NCI-H146 (cell line): ENCODE measurements at places on chromosomes 16 and 17.
A peak's percentile ranks its signal among the peaks of the same experiment; 100 is the strongest.

GRCh38 chr16:54342966-54343365, 56.4 kb upstream of the IRX3 start:
- DNase-seq, result no peak

DNA sequence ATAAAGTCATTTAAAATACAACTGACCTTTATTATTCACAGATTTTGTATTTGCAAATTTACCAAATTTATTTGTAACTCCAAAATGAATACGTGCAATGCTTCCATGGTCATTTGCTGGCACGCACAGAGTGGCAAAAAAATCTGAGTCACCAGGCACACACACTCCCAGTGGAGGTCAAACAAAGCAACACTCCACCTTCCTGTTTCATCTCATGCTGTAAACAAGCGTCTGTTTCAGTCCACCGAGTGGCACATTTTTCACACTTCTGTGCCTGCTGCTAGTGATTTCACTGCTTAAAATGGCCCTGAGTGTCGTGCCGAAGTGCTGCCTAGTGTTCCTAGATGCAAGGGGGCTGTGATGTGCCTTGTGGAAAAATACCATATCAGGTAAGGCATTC, 17.8 kb upstream of the ITGAE start:
- DNase-seq, result no peak

- no peak for DNase-seq
Observed at GRCh38 chr17:54899201-54899600, 1.5 kb upstream of the TOM1L1 start.

GRCh38 chr17:48439110-48439850, 9.3 kb upstream of the SKAP1 start:
- DNase-seq, result no peak

- DNase-seq, result no peak
Observed at GRCh38 chr17:45871718-45872117, 22.6 kb upstream of the MAPT start.

DNA sequence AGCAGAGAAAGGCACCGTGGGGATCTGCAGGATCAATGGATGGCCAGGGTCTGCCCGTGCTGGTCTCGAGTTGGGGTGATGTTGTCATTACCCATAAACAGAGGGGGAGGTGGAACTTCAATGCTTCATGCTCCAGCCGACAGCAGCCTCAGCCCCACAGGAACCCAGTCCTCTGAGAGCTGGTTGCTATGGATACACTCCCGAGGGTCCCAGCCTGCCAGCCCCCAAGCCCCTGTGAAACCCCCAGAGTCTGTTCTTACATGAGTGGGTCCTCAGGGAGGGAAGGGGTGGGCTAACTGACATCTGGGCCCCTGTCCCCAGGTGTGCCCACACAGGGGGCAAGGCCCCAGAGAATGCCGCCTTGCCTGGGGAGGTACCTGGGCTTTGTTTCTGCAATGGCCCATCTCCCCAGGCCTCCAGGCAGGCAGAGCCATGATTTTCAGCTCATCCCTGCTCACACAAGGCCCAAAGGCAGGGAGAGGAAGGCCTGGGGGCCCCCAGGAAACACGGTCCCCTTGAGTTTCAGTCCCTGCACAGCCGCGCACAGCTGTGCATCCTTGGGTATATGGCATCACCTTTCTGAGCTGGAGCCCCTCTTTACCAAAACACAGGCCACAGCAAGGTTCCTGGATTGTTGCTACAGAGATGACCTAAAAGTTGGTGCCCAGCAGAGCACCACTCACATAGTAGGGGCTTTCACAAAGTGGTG, 223.7 kb downstream of the ZNF423 start:
- DNase-seq, result no peak

DNA sequence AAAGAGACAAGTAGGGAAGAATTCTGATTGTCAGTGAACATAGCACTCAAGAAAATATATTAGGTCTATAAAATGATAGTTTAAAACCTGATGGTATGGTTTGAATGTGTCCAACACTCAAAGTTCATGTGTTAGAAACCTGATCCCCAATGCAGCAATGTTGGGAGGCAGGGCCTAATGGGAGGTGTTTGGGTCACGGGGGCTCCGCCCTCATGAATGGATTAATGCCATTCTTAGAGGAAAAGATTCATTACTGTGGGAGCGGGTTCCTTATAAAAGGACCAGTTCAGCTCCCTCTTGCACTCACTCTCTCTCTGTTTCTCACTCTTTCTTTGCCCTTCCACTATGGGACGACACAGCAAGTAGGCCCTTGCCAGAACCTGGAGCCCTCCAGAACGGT, 41.5 kb upstream of the SLC47A1 start:
- no peak for DNase-seq

GRCh38 chr16:58040945-58041627, 15.5 kb downstream of the MMP15 start:
- DNase-seq, result no peak

- no peak for DNase-seq
Observed at GRCh38 chr17:80294210-80294609, 33.6 kb downstream of the RNF213 start.

GRCh38 chr16:14077918-14078317, 6.8 kb downstream of the MRTFB start:
- DNase-seq, result no peak

DNA sequence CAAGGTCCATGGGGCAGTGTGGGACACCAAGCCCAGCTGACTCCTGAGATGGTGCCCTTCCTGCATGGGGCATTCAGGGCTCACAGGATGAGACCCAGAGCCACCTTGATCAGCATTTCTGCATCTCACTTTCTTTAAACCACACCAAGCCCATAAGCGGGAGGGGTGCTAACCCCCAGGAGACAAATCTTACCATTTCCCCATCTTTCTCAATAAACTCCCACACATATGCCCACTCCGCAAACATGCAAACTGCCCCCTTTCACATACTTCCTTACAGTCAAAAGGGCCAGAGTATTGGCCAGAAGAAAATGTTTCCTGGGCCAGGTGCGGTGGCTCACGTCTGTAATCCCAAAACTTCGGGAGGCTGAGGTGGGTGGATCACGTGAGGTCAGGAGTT, 3.7 kb upstream of the SLC39A11 start:
- DNase-seq, result no peak

DNA sequence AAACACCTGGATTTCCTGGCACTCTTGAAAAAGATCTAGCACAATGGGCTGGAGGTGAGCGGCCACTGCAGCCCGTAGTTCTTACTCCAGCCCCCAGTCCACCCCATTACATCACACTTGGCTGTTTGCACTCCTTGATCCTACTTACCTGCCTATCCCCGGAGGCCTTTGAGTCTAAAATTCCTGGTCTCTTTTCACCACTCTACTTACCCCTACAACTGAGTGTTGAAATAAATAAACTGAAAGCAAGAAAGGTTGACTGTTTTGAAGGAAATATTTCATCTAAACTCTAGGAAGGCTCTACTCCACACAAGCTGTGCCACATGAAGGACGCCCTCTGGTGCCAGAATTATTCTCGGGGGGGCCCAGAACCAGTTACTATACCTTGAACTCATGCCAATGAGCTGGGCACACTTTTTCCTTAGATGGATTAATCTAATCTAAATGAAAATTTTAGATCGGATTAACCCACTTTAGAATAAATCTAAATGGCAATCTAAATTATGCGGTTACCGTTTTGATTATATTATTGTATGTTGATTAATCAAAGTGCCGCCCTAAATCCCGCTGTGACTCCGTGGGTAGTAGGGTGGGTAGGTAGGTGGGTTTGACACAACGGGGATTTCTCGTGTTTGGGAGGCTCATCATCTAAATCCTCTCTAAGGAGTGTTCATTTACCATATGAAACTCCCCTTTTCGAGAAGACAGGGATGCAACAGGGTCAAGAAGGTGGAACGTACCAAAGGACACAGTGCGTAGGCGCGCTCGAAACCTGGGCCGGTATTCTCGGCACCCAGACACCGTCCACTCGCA, 651 bp upstream of the EIF1 start:
- DNase-seq, result peak; percentile 58

- no peak for DNase-seq
Observed at GRCh38 chr16:27432558-27432957, 30.6 kb downstream of the IL21R start.

GRCh38 chr17:63364944-63365343, 81.2 kb downstream of the CYB561 start:
- DNase-seq, result no peak

GRCh38 chr16:4032768-4033167, 83.5 kb downstream of the ADCY9 start:
- DNase-seq, result peak; percentile 64

- DNase-seq, result no peak
Observed at GRCh38 chr17:9232591-9233270, 211.4 kb downstream of the NTN1 start.

GRCh38 chr17:31488982-31489294, 97.5 kb downstream of the RAB11FIP4 start:
- no peak for DNase-seq

DNA sequence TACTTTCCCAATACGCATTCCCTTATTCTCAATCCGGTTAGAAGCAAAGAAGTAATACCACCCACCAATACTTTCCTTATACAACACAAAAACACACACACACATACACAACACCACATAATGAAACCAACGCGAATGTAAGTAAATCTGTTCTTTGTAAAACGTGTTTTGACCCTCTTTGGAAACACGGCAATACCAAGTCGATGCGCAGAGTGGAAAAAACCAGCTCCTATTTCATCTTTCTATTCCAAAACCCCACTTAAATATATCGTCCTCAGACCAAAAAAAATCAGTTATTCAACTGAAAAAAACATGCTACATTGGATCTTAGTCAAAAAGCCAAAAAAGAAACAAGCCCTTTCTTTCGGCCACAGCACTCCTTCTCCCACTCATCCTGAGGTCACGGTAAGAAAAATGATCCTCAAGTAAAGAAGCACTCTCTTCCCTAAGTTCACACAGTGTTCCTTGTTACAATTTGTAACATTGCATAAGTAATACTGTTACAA, 31.0 kb upstream of the ARL4D start:
- peak; percentile 80 for DNase-seq

DNA sequence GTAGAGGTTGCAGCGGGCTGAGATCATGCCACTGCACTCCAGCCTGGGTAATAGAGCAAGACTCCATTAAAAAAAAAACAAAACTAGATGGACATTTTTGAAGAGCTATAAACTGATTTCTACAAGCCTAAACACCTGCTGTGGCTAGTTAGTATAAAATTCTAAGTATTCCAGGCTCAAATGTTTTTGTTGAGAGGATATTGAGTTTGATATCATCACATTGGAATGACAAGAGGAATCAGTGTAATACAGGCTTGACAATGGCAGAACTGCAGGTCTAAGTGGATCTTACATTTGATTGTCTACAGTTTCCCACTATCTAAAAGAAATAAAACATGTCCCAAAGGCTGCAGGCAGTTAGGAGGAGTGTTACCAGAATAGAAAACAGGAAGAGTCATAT, 23.9 kb upstream of the DLX3 start:
- no peak for DNase-seq

DNA sequence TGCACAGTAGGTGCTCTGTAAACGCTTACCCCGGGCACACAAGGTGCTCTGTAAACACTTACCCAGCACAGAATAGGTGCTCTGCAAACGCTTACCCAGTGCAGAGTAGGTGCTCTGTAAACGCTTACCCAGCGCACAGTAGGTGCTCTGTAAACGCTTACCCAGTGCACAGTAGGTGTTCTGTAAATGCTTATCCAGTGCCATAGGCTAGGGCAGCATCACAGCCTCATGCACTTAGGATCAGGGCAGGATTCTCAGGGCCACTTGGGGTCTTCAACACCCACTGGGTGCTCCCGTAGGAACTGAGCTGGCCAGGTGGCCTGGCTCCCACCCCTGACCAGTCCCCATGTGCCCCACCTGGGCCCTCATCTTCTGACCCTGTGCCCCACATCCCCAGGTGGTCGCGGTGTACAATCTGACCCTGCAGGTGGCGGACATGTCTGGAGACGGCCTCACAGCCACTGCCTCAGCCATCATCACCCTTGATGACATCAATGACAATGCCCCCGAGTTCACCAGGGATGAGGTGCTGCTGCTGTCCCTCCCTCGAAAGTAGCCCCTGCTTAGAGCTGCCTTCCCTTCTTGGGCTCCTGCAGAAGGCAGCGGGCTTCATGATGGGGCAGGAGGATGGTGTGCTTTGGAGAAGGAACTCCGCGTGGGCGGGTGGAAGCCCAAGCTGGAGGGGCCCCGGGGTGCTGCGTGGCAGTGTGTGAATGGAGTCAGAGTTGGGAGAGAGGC, 13.1 kb downstream of the SLC22A31 start:
- DNase-seq, result peak; percentile 42

- DNase-seq, result no peak
Observed at GRCh38 chr16:87324411-87325275, 7.5 kb upstream of the C16orf95 start.

- DNase-seq, result no peak
Observed at GRCh38 chr17:1552932-1553331, 9.7 kb downstream of the PITPNA start.

GRCh38 chr16:6377956-6378355, 954.7 kb upstream of the RBFOX1 start:
- DNase-seq, result no peak

- no peak for DNase-seq
Observed at GRCh38 chr17:69954241-69954925, 120.6 kb upstream of the KCNJ16 start.

DNA sequence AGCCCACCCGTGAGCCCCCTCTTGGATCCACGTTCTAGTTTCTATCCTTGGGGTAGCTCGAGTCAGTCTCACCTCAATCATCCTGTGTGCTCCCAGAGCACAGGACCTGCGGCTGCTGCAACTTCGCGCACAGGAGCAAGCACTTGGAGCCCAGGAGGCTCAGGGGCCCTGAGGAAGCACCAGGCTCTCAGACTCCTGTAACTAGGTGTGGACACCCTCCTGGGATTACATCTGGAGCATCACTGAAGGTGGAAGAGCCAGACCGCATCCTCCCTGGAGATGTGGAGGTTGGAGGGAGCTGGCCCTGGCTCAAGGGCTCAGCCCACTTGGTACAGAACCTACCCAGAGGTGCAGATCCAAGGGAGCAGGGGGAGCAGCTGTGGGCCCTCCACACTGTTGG, 2.7 kb downstream of the HBQ1 start:
- DNase-seq, result no peak

DNA sequence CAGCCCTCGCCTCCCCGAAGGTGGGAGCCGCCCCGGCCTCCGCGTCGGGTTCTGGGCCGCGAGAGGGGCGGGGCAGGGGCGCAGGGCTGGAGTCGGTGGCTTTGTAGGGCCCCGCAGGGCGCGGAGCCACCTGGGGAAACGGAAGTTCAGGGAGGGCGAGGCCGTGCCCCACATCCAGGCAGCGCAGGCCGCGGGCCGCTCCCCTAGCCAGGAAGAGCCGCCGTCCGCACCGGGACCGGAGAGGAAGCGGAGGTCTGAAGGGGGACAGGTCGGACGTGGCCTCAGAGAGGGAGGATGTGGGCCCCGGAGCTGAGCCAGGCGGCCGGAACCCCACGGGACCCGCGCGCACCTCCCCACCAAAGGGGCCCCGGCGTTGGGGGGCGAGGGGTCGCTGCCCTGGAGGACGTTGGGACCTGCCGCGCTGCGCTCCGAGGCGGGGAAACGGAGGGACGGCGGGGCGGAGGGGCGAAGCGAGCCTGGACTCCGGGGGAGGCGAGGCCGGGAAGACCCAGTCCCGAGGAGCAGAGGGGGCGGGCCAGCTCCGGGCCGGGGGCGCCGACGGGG, 482 bp upstream of the SLC16A3 start:
- DNase-seq, result peak; percentile 16
